ENCODE measurements at places on chromosomes 2 and 18.

- peak; percentile 14 for DNase-seq
Observed at GRCh38 chr2:120108049-120108448, 95.2 kb downstream of the EPB41L5 start.

GRCh38 chr2:109342930-109343329 is 213.9 kb downstream of the SH3RF3 start:
- DNase-seq = no peak

- DNase-seq = no peak
Observed at GRCh38 chr2:65277791-65278483, 50.3 kb downstream of the ACTR2 start.

DNA sequence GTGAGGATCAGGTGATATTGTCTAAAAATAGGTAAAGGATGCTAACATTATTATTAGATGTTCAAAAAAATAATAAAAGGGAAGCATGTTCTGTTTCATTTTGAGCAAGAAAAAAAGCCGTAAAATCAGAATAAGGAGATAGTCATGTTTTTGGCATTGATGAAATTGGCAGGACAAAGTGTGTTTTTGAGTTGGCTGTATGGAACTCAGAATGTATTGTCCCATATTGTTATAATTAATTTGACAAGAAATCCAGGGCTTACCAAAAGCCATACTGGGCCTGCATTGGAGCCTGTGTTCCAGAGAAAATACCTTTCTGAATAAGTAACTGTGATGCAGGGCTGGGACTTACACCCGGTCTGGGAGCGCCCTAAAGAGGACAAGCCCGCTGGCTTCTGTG is 232.0 kb downstream of the AGAP1 start:
- DNase-seq = no peak

DNA sequence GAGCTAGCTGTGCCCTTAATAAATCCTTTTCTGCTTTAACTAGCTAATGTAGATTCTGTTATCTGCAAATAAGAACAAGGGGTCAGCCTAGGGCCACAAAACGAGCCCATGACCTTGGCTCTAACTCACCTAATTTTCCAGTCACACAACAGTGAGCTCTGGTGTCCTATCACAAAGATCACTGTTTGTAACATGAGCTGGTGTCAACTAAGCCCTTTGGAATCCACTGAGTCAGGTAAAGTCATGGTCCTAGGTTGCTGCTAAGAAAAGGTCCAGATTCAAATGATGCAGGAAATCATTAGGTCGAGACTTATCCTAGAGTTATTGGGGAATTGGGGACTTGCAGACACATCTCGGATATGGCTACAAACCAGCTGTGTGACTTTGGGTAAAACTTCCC is 49.9 kb downstream of the ST8SIA5 start:
- no peak for DNase-seq

- no peak for DNase-seq
Observed at GRCh38 chr18:59649591-59649990, 47.6 kb downstream of the CCBE1 start.

DNA sequence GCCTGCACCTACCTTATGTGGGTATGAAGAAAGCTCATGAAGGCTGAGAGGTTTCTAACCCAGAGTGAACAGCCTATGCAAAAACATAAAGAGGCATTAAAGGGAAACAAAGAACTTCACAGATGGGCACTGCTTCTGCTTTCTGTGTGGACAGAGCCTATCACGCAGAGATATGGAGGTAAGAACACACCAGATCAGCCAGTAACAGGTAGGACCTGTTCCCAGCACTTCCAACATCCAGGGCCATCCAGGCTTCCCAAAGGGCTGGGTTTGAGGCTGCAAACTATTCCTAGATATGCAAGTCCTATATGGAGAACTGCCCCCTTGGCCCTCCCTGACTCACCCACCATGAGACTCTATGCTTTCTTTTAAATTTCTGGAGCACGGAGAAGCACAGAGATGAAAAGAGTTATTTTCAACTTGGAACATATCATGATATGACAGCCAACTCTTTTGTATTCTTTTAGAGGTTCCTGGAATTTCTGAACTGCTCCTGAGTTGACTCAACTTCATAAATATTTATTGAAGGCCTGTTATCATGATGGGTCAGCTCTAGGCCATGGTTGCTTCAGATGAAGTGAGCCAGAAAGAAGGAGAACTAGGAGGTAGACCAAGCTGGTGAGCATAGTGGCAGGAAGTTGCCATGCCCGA is 77.4 kb upstream of the PPP1CB start:
- DNase-seq = no peak

DNA sequence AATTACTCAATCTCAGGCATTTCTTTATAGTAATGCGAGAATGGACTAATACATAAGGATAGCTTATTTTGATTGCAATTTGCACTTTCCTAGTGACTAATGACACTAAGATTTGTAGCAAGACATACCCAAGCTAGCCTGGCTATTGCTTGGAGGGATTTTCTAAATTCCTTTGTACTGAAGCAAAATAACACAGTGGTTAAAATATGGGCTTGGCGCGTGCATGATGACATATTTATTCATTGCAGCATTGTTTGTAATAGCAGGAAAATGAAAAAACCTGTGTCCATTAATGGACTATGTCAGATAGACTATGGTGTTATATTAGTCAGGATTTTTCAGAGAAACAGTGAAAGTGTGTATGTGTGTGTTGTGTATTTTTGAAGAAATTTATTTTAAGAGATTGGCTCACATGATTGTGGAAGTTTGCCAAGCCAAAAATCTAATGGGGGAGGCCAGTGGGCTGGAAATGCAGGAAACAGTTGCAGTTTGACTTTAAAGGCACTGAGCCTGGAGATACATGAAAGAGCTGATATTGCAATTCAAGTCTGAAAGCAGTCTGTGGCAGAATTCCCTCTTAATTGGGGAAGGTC is 16.7 kb upstream of the LAPTM4A start:
- no peak for DNase-seq

DNA sequence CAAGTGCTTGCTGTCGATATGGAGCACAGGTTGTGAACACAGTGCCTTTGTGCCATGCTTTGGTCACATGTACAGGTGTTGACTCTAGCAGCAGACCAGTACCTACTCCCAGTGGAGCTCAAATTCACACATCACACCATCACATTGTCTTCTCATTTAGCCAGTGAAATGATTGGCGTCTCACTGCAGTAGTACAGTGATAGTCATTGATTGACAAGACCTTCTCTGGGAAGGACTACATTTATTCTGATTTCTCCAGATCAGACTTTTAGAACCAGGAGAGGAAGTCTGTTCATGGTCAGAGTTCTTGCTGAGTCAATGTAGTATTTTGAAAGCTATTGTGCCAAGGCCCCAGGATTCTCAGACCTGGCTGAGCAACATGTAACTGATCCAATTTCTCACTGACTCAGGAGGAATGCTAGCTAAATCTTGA is 75.2 kb downstream of the FMNL2 start:
- no peak for DNase-seq

GRCh38 chr2:163471947-163472346 is 263.9 kb downstream of the FIGN start:
- DNase-seq = peak; percentile 40

- DNase-seq = no peak
Observed at GRCh38 chr18:11676867-11677266, 12.2 kb upstream of the GNAL start.

DNA sequence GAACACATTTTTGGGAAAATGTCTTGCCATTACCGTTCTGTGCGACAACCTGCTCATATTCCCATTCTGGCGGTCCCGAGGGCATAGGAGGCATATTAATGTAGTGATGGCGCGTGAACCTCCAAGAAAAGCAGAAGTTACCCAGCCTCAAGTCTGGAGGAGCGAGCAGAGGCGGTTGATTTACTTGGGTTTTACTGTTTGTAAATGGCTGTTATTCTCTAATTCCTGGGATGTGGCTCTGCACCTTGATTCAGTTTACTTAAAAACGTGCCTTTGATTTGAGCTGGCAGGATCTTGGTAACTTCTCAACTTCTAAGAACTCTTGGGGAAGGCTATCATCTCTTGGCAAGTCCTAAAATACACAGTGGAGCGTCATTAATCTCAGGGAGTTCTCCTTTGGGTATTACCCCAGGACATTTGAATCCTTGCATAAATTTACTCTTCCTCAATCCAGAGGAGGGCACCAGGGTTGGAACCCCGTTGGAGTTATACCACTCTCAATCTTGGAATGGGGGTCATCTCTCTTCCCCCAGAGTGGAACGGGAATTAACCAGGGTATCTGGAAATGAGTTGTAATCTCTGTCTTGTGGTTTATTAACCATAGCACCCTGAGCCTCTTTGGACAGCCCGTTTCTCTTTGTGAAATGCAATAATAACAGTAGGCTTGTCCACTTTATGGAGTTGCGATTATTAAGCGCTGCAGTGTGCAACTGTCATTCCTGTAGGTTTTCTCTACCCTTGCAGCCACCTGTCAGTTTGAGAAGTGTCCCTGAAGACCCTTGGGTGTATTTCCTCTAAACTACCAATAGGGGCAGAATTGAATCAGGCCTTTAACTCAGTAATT is 2.1 kb downstream of the HK2 start:
- DNase-seq = no peak

- DNase-seq = no peak
Observed at GRCh38 chr2:112683550-112684414, 37.0 kb upstream of the NT5DC4 start.

DNA sequence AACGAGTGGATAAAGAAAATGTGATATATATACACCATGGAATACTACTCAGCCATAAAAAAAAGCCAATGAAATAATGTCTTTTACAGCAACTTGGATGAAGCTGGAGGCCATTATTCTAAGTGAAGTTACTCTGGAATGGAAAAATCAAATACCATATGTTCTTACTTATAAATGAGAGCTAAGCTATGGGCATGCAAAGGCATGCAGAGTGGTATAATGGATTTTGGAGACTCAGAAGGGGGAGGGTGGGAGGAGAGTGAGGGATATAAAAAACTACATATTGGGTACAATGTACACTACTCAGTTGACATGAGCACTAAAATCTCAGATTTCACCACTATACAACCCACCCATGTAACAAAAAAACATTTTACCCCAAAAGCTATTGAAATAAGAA is 1.7 kb upstream of the MSGN1 start:
- no peak for DNase-seq

Measured in Ammon's horn (tissue), 1 donor.